Right renal pelvis (tissue), 4 donors: ENCODE measurements at places on chromosomes 2 and 18. TPM values are rescaled to one million over a fixed set of nuclear protein-coding genes. Genes with fewer than 3 reads are reported as not detected.

CCDC141 gene
- polyA plus RNA-seq, result 0.13 TPM

LRATD1 gene
- polyA plus RNA-seq, result 19.3 TPM

GULP1 gene
- 63.6 TPM for polyA plus RNA-seq

- DNase-seq, result peak; percentile 32
These were observed 674 bp downstream of the PTPN4 start for GRCh38 chr2:119760237-119760955.

DNA sequence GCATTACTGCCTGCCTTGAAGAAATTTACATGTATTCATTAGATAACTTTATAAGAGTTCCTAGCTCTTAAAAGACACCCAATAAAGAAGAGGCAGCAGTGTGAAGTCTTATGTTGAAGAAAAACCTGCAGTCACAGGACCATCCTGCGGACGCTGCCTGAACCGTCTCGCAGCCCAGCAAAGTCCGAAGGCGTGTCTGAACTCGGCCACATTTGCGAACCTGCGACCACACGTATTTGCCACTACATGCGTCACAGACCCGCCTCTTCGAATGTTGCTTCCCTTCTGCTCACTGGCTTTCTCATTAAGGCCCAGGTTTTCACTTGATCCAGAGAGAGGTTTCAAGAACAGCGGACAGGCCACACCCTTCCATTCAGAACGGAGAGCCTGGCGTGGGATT lies 41.2 kb downstream of the CNGA3 start:
- DNase-seq, result no peak

DNA sequence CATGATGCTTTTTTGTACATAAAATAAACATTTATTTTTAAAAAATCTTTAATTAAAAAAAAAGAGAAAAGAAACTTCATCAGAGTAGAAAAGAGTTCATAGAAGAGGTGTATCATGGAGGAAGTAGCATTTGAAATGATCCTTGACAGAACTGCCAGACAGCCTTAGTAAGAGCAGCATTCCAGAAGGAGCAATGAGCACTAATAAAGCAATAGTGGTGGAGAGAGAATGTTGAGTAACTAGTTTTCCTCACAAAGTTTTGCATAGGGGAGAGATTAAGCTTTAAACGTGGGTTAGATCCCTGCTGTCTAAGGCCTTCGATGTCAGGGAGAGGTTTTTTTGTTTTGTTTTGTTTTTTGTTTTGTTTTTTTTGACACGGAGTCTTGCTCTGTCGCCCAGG lies 29.8 kb upstream of the METTL21A start:
- no peak for DNase-seq

DNA sequence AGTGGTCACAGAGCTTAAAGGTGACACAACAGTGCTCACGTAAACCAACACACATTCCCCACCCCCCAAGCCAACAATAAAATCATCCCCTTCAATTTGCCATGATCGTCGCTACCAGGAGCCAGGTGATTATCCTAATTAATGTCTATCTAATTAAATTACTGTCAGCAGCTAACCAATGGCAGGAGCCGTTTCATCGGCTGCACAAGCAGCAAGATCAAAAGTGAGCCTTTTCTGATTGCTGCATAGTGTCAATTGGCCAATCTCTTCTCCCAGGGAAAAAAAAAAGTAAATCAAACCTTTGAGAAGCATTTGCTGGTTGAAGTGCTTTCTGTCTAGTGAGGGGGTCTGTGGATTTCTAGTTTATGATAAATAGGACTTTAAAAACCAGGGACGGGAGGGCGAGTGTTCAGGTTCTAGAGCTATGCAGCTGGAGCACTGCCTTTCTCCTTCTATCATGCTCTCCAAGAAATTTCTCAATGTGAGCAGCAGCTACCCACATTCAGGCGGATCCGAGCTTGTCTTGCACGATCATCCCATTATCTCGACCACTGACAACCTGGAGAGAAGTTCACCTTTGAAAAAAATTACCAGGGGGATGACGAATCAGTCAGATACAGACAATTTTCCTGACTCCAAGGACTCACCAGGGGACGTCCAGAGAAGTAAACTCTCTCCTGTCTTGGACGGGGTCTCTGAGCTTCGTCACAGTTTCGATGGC lies at the start of gene TBR1:
TBR1 (plus strand) TSS at position 311 of the 721 bp plus-strand sequence; CDS start at position 425, 114 bp downstream.
- no peak for DNase-seq

DNA sequence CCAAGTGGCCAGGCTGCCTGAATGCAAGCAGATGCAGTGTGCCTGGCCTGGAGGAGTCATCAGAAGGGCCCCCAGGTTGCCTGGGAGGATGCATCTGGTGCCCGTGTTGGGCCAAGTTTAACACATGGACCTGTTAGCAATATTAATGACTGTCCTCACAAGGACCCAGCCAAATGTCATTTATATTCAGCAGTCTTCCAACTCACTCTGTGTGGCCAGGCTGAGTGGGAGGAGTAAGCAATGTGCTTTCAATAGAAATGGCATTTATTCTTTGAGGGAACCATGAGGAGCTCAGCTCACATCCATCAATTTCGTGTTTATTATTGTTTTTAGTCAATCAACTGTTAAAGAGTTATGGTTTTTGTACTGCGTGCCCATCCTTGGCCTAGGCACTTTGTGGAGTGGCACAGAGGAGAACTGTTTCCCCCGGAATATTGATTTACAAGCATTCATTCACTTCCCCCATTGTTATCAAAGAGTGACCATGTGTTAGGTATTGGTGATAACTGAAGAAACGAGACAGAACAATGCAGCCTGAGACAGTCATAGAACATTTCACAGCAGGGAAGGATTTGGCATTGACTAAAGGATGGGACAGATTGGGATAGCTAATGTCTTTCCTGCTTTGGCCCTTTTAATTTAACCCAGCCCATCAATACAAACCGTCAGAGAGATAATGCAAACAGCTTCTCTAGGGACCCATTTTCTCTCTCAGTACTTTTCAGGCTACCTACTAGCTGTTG lies 725.2 kb downstream of the TSN start:
- DNase-seq, result no peak

DNA sequence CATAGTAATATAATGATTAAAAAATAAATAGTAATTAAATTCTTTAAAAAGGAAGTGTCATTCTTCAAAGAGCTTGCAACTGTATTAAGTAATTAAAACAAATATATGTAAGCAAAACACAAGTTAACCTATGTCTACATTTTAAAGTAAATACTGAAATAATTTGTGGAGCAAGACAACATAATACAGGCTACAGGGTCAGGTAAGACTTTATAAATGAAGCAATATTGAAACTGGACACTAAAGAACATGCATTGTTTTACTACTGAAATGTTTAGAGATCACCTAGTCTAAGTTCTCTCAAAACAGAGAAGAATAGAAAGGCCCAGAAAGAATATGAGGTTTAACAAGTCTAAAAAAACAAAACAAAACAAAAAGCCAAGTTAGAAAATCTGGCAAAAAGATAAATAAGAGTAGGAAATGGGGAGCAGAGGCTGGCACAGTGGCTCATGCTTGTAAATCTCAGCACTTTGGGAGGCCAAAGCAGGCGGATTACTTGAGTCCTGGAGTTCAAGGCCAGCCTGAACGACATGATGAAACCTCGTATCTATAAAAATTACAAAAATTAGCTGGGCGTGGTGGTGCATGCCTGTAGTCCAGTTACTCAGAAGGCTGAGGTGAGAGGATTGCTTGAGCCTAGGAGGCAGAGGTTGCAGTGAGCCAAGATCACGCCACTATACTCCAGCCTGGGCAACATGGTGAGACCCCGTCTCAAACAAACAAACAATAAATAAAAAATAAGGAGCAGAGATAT lies 34.4 kb downstream of the VPS54 start:
- no peak for DNase-seq

- peak; percentile 58 for DNase-seq
These were observed 423.8 kb upstream of the MEX3C start for GRCh38 chr18:51621113-51621863.

DNA sequence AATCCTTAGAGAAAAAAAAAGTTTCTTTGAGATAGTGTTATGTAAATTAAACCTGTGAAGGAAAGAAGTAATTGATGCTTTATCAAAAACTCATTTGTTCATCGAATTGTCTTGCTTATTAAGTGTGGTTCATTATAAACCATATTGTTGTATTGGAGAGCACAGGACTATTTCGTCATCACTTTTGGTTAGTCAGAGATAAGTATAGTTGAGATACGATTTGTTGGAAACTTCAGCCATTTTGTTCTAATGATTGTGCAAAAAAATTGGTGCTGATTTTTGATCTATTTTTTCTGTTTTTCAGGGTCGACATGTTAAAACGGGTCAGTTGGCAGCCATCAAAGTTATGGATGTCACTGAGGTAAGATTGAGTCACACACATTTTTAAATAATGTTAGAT lies 92.9 kb downstream of the MAP4K4 start:
- no peak for DNase-seq

GRCh38 chr2:233349005-233349998 lies 5.0 kb upstream of the DGKD start:
- no peak for DNase-seq

- no peak for DNase-seq
These were observed 2.3 kb upstream of the SPRED2 start for GRCh38 chr2:65434592-65435241.

GRCh38 chr2:12506846-12507245 lies 209.9 kb upstream of the TRIB2 start:
- DNase-seq, result no peak

DNA sequence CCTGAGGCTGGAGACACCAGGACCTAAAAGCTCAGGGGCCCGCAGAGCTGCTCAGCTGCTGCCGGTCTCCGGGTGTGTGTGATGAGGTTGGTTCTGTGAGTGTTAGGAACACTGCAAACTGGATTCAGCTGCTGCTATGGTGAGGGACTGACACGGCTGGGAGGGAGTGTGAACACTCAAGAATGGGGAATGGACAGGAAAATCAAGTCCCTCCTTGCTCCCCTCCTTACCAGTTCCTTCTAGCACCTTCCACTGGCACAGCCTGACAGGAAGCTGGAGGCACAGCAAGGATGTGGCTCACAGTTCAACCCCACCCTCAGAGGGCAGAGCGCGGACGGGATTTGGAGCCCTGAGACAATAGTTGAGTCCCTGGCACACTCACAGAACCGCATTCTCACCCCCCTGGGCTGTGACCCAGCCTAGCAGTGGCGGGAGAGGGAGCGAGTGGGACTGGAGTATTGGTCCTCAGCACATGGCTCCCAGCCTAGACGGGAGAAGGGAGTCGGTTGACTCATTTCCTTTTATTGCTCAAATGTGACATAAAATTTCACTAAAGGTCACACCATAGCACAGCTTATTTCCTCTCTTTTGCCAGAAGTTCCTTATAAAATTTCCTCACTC lies 42.5 kb downstream of the LRRC30 start:
- no peak for DNase-seq

DNA sequence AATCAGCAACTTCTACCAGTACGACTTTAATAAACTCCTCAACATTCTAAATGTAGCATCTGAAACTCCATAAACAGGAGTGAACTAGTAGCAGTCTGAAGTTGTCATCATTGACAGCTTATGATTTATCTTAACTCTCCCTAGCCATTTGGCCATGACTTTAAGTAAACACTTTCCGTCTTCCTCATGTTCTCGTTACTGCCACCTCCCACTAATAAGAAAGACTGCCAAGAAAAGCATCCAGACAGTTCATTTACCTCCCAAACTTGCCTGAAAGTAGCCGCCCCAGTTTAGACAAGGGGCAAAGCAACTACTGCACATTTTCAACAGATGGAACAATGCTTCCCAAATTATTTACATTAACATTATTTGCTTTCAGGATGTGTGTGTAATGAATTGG lies 287.5 kb downstream of the OSR1 start:
- DNase-seq, result peak; percentile 37

GRCh38 chr2:150110548-150110947 lies 376.9 kb downstream of the RND3 start:
- no peak for DNase-seq

DNA sequence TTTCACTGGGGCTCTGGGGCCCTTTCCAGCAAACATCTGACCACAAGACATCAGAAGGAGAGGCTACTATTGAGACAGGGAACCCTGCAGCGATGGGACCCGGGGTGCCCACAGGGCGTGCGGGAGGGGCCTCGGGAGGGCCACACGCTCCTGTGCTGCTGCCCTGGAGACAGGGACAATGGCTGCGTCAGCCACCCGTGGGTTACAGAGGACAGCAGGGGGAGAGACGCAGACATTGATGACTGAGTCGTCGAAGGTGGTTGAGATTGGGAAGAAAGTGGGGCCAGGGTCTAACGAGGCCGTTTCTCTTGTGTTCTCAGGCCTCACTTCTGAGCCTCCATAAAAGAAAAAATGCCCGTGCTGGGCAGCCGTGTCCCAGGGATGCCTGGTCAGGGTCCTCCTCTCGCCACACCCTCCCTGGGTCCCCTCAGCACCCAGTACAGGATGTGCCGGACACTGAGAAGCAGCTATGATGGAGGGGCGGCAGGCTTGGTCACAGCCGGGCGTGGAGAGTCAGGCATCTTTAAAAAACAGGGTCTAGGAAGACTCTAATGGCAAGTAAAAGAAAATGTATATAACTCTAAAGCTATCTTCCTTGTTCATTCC lies 73.9 kb downstream of the NDUFA10 start:
- no peak for DNase-seq

GRCh38 chr2:5195636-5196035 lies 496.5 kb upstream of the SOX11 start:
- DNase-seq, result no peak
